ENCODE measurements at places on chromosomes 5 and 9.

DNA sequence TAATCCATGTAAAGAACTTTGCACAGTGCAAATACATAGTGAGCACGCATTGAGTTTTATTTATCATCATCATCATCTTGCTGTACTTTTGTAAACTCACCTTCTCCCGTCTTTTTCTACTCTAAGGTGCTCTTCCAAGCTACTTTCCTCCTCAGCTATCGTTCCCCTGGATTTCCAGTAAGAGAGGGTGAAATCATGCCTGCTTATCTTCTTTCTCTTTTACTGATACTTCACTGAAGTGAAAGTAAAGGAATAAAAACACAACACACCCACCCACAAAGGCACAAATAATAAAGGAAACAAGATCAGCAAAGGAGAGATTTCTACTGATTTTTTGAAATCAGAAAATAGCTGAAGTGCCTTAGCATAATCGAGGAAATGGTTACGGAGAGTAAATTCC is 509.9 kb downstream of the RAB3C start:
- DNase-seq, result no peak

- no peak for DNase-seq
Measured at GRCh38 chr5:123907349-123907748, 395.4 kb downstream of the CSNK1G3 start.

DNA sequence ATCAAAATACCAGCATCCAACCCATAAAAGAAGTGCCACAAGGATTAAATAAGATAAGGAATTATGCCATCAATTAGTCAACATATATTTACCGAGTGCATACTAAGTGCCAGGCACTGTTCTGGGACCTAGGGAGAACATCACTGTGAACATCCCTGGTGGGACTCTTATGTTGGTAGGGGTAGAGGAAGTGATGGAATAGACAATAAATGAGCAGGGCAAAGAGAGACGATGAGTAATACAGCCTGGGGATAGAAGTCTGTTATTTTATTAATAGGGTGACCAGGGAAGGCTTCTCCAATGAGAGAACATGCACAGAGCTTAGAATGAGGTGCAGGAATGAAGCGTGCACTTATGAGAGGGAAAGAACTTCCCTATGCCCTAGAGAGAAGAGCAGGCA is 47.4 kb upstream of the VLDLR start:
- no peak for DNase-seq

GRCh38 chr9:121887553-121888437 is 205.3 kb downstream of the TTLL11 start:
- no peak for DNase-seq

DNA sequence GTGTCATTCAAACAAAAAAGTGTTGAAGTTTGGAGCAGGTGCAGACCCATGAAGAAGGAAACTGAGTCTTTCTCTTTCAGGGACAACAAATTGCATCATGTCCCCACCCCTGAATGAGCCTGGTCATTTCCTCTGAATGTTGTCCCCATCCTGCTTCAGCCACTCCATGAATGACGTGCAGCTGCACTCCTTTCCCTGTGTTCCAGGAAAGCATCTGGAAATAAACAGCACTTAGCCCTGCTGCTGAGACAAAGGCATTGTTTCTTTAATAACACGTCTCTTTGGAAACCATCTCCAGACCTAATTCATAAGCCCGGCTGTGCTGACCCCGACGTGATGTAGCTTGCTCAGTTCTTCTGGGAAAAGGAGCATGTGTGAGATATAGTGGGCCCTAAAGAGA is 682.3 kb downstream of the BRINP1 start:
- DNase-seq, result no peak

- DNase-seq, result no peak
Measured at GRCh38 chr5:176799488-176799887, 10.9 kb upstream of the UNC5A start.

- no peak for DNase-seq
Measured at GRCh38 chr5:84273517-84273883, 111.2 kb downstream of the EDIL3 start.

DNA sequence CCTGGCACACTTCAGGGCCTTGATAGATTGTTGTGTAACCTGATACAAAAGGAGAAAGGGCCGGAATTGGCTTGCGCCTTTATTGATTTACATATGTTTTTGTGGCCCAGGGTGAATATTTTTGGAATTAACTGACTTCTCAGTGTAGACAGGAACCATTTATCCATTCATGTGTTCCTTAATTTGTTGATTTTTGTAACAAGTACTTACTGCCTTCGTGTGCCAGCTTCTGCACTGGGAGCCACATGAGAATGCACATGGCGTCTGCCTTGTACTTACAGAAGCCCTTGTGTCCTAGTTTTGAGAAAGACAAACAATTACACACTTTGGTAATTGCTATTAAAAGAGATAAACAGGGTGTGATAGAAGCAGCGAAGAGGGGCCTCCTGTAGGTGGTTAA is 26.4 kb downstream of the EHMT1 start:
- no peak for DNase-seq

DNA sequence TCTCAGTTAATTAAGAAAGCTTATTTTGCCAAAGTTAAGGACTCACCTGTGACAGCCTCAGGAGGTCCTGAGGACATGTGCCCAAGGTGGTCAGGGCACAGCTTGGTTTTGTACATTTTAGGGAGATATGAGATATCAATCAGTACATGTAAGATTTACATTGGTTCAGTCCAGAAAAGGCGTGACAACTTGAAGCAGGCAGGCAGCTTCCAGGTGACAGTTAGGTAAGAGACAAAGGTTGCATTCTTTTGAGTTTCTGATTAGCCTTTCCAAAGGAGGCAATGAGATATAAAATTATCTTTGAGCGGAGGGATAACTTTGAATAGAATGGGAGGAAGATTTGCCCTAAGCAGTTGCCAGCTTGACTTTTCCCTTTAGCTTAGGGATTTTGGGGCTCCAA is 47.8 kb downstream of the SLC1A1 start:
- no peak for DNase-seq

GRCh38 chr5:133460172-133460758 is 152.1 kb downstream of the FSTL4 start:
- no peak for DNase-seq

DNA sequence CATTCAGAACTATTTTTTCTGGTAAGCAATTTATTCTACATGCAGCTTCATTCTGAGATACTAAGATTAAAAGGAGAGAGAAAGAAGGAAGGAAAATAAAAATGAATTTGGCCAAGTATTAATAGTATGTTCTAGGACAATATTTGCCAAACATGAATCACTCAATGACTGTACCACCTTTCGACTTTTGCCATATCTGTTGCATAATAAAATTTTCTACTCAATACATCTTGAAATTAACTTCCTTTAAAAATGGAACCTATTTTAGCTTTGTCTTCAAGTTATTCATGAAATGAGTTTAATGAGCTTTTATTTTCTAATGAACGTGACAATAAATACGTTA is 111.8 kb downstream of the MARCHF3 start:
- no peak for DNase-seq

DNA sequence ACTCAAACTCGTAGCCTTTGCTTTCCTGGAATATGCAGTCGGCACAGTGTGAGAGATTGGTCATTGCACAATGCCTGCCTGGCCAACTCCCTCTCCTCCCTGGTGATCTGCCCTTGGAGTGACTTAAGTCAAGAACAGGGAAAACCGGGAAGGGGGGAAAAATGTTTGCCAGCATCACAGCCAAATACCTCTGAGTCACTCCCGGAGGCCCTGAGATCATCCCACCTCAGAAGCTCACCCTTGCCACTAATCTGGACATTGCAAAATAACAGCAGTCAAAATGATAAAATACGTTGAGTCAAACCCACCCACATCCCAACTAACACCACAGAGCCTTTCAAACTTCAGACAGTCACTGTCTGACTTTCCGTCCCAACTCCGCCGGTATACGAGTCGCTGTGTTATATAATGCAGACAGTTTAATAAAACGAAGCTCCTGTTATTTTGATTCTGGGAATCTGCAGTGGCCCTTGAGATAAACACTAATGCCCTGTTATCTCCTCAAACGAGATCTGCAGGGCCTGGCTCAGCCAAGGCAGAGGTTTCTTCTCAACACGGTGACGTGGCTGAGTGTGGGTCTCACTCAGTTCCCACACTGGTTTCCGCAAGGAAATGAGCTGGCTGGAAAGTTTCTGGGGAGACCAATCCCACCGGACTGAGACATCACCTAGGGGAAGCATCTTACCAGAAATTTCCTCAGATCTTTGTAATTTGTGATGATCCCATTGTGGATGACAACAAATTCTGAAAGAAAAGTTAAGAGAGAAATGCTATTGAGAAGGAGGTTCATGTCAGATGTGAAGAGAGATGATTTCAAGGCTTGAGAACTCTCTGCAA is 22.1 kb downstream of the GFPT2 start:
- DNase-seq, result no peak

- DNase-seq, result no peak
Measured at GRCh38 chr5:140568443-140569063, 3.9 kb downstream of the SLC35A4 start.

- no peak for DNase-seq
Measured at GRCh38 chr5:160237571-160238093, 8.3 kb downstream of the FABP6 start.

GRCh38 chr9:134671341-134672113 is 29.9 kb downstream of the COL5A1 start:
- DNase-seq, result no peak

All from stimulated activated CD4-positive, alpha-beta T cell treated with anti-CD3 and anti-CD28 coated beads, Interleukin-1b, Interleukin-23, amount 100 ng/mL, for 1 hour (primary cell).